Stimulated activated CD4-positive, alpha-beta T cell treated with anti-CD3 and anti-CD28 coated beads, TNF-alpha, amount 100 ng/mL, for 1 hour (primary cell): ENCODE measurements at places on chromosomes 11 and 22.

DNA sequence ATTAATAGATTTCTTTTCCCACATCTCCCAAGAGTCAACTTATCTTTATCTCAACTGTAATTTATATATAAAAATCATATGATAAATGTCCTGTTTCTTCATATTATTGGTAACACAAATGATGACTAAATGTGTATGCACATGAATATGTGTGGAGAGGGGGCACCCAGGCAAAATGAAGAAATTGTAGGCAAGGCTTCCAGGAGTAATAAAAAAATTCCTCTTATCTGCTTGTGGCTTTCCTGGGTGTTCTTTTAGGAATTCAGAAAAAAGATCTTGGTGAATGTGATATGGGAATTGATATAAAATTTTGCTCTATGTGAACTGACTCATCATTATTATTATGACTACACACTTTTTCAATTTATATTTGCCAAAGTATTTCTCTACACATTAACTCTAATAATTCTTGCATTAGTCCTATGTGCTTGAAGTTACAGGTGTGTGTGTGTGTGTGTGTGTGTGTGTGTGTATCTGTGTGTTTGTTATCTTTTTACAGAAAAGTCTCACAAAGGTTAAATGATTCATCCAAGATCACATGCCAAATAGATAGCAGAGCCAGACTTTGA, 197.8 kb downstream of the SOX6 start:
- DNase-seq, result no peak

- DNase-seq, result no peak
Observed at GRCh38 chr22:27386186-27386585, 415.4 kb downstream of the MN1 start.

DNA sequence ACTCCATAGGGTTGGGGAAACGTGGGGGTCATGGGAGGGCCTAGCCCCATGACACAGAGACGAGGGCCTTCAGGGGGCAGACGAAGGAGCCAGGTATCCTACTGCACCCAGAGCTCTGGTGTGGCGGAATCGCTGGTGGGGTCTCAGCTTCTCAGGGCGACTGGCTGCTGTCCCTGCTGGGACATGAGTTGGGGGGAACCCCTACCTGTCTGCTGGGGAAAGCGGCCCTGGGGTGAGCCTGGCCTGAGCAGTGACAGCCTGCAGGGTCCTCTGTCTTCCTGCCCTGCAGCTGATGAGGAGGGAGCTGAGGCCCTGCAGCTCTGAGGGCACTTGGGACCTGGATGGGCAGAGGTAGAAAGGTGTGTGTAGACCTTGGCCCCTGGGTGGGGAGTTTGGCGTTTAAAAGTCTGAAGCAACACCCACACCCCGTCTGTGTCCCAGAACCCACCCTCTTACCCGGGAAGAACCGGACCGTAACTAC, 33.6 kb upstream of the GRAMD4 start:
- DNase-seq, result no peak

GRCh38 chr11:74611369-74611861, 19.0 kb downstream of the POLD3 start:
- no peak for DNase-seq

DNA sequence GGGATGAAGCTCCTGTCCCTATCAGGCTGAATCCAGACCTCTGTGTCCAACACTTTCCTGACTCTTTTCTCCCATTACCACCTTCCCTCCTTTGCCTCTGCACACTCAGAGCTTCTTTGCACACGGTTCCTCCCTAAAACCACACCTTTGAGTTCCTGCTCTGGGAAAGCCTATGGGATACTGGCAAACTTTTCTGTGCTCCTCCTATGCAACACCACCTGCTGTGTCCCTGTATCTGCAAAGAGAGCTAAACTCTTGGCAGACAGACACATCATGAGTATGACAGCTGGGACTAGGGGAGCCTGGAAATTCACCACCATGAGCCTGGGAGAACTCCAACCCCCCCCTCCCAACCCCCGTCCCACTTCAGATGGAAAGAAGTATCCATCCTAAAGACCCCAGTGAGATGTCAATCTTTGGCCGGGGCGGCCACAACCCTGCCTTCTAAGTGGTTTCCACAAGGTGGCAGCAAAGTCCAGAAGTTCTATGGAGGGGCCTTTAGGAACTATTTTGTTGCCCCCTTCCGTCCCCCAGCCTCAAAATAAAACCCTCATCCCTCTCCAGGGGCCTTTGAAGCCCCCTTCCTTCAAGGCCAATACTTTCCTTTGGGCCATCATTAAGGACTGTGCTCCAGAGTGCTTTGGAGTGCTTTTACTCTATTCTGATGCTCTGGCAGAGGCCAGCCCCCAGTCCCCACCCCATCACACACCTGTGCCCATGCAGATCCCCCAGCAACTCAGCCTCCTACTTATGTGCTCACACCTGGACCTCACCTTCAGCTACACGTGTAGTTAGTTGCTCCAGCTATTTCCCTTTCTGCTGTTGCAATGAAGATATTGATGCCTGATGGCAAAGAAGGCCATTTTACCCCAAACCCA, 19.4 kb downstream of the HTR3A start:
- DNase-seq, result peak; percentile 27

DNA sequence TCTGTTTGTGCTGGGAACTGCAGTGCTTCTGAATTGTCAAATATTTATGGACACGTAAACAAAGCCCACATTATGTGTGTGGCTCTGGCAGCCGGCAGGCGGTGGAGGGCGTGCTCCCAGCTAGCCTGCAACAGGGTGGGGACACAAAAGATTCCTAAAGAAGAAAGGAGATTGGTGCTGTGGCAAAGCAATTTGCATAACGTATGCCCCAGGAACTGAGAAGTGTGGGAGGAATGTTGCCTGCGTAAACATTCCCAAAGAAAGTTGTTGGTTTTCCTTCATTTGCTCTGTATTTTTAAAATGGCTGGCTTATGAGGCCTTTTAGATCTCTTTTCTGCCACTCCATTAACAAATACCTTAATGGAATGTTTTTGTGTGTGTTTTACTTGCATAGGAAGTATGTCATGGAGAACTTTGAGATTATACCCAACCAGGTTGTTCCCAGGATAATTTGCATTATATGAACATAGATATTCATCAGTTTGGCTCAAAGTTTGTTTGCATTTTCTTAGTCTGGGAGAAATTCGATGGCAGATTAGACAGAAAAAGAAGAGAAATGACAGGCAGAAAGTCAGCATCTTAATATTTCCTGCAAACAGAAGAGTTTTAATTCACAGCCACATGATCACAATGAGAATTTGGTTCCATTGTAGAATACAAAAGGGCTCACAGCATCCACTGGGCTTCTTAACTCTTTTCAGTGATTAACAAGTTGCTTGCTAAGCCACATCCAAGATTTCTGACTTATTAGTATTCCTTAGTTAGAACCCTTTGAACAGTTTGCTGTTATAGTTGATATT, 41.8 kb upstream of the DLAT start:
- DNase-seq, result no peak

DNA sequence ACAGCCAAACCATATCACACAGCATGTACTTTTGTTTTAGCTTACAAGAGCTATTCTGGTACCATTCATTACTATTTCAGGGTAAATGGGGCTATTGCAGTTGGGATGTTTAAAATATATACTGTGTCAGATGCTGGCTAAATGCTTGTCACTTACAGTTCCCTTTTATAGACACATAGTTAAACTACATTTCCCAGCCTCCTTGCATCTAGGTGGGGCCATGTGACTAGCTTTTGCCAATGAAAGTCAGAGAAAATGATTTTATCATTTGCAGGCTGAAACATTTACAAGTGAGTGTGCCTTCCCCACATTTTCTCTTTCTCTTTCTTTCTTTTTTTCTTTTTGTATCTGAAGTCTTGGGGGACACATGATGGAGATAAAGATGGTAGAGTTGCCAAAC, 7.8 kb upstream of the IFTAP start:
- DNase-seq, result no peak

DNA sequence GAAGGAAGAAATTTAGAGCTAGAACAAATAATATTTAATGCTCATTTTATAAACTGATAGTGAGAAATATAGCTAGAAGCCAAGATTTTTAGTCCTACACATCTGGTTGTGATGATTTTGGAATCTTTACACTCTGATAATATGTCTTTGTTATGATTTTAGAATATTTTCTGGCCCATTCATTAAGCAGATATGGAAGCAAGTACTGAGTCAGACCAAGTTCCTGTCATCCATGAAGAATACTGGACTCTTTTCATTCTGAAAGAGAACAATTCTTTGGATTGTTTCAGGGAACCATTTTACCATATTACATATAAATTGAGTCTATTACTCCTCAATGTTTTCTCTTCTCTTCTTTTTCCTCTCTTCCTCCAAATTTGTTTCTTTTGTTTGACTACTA, 227.4 kb downstream of the TMEM135 start:
- no peak for DNase-seq

GRCh38 chr11:17526931-17527627, 17.1 kb downstream of the USH1C start:
- no peak for DNase-seq

DNA sequence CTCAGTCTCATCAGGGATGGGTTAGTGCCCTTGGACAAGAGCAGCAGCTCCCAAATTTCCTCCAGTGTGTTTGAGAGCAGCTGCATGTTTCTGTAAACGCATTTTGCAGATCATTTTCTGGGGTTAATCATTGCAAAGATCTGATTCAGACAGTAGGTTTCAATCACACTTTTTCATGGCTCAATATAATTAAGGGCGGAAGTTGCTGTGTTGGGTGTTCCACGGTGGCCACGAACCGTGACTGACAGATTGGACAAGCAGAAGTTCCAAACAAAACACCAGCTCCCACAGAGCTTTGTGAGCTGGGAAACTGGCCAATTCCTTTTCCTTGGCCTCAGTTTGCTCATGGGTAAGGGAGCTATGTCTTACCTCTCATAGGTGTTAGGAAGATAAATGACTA, 8.4 kb upstream of the RASSF10 start:
- no peak for DNase-seq

- DNase-seq, result no peak
Observed at GRCh38 chr11:91654686-91655085, 569.9 kb upstream of the FAT3 start.

DNA sequence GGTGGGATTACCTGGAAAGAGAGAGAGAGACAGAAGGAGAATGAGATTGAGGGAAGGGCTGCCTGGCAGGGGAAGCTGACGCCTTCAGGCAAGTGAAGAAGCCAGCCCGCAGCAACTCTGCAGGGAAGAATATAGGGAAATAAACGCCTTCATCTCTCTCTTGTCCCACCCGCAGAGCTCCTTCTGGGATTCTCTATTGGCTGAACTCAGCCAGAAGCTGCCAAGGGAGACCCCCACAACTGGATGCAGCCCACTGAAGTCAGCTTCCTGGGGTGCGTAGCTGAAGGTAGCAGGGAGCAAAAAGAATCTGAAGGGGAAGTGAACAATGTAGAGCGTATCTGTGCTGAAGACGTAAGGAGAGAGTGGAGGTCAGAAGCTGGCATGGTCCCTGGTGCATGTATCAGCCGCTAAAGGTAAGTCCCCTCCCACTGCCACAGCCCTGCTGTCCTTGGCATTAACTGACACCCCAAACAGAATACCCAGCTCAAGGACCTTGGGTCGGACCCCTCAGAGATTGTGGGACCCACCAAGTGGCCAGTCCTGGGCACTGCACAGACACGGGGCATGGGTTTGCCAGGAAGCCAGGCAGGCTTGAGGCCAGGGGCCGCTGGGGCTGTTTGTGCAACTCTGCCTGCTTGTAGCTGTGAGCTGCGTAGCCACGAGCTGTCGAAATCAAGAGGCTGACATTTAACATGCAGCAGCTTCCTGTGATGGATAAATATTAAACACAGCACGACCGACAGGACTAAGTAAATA, 469.9 kb downstream of the MN1 start:
- DNase-seq, result no peak

DNA sequence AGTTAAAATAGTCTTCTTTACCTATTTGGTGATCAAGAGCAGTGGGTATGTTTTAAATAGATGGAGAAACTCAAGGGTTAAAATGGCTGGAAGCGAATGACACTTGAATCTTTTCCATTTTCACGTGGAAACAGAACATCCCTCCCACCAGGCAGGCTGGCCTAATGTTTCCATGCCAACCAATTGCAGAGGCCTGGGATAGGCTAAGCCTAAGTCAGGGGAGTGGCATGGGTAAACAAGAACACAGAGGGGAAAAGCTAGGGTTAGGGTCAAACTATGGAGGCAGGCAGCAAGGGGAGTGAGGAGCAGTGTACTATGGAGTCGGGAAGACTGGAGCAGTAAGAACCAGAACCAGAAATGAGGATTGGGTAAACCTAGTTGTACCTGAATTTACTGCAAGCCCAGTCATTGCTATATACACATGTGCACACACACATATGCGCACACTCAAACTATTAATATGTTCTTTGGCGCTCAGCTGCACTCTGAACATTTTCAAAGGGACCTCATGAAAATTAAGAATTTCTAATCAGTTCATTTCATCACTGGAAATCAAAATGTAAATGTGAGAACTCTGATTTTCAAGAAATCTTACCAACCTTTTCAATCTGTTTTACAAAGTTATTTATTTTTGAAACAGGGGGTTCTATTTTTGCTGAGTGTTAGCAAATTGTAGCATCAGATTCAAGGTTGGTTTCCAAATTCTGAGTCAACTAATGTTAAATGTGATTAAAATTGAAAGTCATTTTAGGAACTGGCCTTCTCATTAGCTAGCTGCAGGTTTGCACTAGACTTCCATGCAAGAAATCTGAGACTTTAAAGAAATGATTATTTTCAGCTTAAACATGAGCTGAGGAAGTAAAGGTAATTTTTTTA, 327.0 kb upstream of the CCDC90B start:
- no peak for DNase-seq

DNA sequence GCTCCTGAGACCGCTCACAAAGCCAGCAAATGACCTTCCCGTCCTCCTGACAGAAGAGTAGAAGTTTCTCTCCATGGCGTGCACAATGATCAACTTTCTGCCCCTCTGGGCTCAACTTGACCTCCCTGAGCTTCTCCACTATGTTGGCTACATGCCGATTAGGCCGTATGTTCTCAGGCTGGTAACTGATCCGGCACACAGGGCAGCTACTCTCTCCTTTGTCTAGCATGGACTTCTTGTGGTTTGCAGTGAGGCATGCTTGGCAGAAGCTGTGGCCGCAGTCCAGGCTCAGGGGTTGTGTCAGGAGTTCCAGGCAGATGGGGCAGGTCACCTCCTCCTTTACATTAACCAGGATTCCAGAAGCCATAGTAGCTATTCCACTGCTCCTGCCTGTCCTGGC, 5.1 kb downstream of the TRIM5 start:
- no peak for DNase-seq

GRCh38 chr22:37472418-37473006, 13.7 kb downstream of the MFNG start:
- DNase-seq, result no peak

DNA sequence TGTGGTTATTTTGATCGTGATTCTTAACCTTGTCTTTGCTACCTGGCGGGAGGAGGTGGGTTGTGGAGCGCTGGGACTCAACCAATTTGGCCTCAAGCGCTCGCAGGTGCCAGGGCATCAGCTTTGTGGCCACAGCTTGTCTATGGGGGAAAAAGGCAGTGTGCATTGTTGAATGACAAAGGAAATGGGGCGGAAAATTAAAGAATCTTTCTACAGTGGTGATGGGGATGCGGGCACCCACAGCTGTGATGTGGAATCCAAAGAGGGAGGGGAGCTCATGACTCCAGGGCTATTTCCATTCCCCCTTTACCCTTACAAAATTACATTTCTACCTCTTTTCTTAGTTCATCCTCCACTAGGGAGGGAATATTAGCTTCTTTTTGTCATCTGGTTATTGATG, 1.1 kb downstream of the SLC6A5 start:
- no peak for DNase-seq
